AG04449 (cell line): ENCODE measurements at places on chromosomes 12 and 14.
A peak's percentile ranks its signal among the peaks of the same experiment; 100 is the strongest.

GRCh38 chr14:67515386-67516079 lies 17.6 kb upstream of the PLEKHH1 start:
- no peak for DNase-seq

GRCh38 chr12:52162981-52163380 lies 28.8 kb downstream of the KRT80 start:
- DNase-seq = no peak

GRCh38 chr12:62021808-62022207 lies 238.4 kb upstream of the USP15 start:
- DNase-seq = no peak

DNA sequence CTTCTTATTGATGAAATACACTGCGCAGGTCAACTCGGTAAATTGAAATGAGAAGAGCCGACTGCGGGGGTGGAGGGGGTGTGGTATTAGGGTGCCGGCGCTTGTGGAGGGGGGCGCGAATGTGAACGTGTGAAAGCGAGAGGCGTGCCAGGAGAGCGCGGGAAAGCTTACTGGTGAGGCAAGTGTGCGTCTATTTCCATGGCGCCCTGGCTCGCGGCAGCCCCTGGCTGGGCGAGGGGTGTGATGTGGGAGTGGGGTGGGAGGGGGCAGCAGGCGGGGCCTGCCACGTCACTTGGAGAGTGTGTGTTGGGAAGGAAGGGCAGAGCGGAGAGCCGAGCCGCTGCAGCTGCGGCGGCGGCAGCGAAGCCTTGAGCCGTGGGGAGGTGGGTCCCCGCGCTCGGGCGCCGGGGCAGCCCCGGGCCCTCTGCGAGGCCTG lies 88.8 kb downstream of the GALNT8 start:
- DNase-seq = no peak

- peak; percentile 92 for DNase-seq
Measured at GRCh38 chr12:12976366-12976765, 23.7 kb downstream of the HEBP1 start.
